ENCODE measurements at places on chromosomes 7 and 10.

DNA sequence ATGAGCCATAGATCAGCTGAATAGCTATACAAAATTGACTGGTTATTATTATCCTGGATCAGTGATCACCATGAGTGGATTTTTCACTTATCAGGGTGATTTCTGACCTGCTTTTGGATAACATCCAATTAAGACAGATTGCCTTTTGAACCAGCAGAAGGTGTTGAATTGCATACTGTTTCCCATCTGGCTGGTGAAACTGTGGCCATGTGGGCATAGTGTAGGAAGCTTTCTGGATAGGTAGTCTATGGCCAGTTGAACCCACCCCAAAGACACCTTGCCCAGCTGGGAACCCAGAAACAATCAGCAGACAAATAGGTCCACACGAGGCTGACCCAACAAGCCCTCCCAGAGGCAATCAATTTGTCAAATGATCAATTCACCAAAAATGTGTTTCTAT lies 29.3 kb downstream of the DNAJC12 start:
- DNase-seq = no peak

GRCh38 chr7:155353256-155353897 lies 55.7 kb downstream of the INSIG1 start:
- no peak for DNase-seq

DNA sequence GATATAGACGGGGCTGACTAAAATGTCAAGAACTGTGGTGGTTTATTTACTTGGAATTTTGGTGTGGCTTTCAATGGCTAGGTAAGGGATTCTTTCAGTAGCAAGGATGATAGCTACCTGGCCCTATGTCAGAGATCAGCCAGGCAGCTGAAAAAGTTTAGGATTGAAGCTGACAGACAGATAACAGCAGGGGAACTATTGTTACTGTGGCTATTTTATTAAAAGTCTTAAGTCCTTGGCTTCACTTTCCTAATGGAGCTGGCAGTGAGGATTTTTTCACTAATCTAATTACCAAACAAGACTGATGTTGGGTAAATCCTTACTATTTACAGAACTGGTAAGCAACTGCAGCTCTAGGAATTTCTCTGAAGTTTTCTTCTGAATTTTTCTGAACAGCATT lies 72.4 kb upstream of the ANLN start:
- DNase-seq = no peak

- no peak for DNase-seq
These were observed 73.7 kb downstream of the MYL10 start for GRCh38 chr7:101555269-101555920.

GRCh38 chr10:46215426-46215825 lies 71.4 kb upstream of the ANTXRL start:
- no peak for DNase-seq

- DNase-seq = no peak
These were observed 7.7 kb downstream of the VWA2 start for GRCh38 chr10:114246679-114247305.

DNA sequence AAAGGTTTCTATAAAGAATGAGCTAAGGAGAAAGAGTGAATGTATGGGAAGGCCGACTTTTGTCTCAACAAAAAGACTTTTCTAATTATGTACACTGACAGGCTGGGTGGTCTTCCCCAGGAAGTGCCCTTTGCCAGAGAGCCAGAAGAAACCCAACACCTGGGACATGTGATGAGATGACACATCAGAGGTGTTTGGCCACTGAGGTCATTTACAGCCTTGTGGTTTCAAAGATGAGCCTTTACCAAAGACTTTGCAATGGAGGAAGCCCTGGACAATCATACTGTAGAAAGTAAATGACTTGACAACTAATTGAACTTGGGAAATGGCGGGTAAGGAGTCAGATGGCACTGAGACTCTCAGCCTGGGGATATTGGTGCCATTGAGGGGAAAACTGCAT lies 3.4 kb upstream of the NRG3 start:
- DNase-seq = no peak

DNA sequence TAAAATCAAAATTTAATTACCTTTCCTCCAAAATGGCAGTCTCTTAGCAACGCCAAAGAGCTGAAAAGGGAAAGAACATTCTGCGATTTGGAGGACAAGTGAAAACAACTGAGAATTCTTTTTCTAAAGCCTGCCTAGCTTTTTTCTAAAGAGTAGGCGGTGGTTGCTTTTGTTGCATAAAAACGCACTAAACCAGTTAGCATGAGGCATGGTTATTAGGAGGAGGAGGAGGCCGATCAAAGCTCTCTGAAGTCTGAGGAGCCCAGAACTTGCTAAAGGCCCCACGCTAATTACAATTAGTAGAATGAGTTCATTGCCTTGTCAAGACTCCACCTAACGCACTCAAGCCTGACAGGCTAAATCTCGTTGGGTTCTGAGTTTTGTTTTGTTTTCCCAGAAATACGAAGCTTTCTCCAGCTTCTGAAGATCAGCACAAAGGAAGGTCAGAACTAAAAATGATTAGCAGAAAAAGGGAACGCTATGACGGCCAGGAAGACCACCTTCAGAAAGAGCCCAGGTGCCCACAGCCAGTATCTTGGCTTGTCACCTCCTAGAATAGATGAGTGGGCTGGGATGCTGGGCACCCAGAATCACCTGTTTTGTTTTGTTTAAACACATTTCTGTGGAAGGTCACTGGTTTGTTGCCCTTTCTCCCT lies 72.0 kb downstream of the FGFR2 start:
- DNase-seq = no peak

All from fibroblast of the aortic adventitia (primary cell).